ENCODE measurements at places on chromosomes 2 and 18.

- no peak for DNase-seq
Measured at GRCh38 chr2:38504169-38504568, 98.6 kb downstream of the HNRNPLL start.

DNA sequence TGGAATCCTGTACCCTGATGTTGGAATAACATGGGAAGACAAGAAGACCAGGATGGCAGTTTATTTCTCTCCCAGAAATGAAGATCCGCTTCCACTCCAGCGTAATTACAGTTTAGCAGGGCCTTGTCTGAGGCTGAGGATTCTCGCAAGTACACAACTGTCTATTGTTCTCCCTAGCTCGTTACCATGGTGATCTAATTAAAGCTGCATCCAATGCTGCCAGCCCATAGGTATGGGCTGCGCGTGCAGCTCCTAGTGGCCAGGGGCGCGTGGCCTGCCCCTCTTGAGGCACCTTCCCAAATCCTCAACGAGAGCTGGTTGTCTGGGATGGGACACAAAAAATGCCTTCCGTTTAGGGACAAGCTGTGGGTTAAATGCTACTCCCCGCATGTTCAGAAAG lies 344.9 kb downstream of the CYRIA start:
- no peak for DNase-seq

- DNase-seq = no peak
Measured at GRCh38 chr2:67456428-67456827, 59.3 kb downstream of the ETAA1 start.

DNA sequence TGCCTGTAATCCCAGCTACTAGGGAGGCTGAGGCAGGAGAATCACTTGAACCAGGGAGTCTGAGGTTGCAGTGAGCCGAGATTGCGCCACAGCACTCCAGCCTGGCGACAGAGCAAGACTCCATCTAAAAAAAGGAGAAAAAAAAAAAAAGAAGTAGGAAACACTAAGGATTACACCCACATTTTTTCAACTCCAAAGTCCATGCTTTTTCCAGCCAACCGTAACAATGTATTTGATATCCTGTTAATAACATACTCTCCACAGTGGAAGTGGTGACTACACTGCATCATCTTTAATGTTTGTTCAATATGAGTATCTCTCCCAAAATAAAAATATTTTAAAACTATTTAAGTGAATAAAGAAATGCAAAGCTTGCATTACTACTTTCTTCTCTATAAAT lies 481.6 kb upstream of the ACVR2A start:
- DNase-seq = no peak
